ENCODE measurements at places on chromosomes 13 and 19. TPM values are rescaled to one million over a fixed set of nuclear protein-coding genes. Genes with fewer than 3 reads are reported as not detected.

The ADM5 gene
- 0.26 TPM for total RNA-seq

- peak; percentile 78 for DNase-seq
Observed at GRCh38 chr19:4831304-4831978, at the start of gene TICAM1. TICAM1 (minus strand) TSS chr19:4831712; CDS start chr19:4818377, 13,335 bp downstream.

DNA sequence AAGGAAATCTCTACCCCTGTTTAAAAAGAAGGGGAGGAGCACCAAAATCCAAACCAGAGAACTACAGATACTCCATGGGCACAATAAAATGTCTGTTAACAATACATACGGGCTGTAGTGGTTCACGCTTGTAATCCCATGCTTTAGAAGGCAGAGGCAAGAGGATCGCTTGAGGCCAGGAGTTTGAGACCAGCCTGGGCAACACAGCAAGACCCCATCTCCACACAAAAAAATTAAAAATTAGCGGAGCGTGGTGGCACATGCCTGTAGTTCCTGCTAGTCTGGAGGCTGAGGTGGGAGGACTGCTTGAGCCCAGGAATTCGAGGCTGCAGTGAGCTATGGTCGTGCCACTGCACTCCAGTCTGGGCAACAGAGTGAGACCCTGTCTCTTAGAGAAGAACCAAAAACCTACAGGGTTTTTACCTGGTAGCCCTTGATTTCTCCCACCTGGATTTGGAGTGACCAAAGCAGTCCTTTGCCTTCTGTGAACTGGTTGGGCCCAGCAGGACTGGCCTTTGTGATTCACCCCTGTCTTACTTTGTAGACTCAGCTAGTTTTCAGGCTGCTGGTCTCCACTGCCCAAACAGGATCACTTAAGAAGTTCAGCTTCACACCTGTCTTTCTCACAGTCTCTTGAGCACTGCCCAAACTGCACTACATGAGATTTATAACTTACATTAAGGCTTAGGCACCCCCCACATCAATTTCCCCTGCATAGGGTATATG lies 38.7 kb upstream of the FLT1 start:
- DNase-seq, result no peak

GRCh38 chr19:30799865-30800755 lies 427.9 kb downstream of the ZNF536 start:
- no peak for DNase-seq

DNA sequence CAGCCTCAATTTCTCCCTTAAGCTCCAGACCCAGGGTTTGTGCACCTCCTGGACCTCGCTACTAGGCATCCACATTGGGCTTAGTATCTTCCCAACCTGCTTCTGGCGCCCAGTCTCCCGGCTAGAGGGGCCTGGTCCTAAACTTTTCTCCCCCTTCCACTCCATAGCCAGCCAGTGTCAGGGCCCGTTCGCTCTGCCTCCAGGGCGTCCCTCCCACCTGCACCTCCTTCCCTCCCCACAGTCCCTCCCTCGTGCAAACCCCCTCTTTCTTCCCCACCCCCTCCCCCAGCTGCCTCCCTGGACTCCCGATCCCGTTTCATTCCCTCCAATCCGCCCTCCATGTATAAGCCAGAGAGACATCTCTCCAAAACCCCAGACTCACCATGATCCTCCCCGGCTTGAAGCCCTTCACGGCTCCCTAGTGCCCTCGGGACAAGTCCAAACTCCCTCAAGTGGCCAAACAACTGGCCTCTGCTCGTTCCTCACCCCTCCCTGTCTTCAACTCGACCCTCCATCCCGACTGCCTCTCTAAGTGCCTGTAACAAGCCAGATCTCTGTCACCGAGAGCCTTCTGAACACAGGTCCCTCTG lies 997 bp upstream of the SAMD4B start:
- DNase-seq, result no peak

The TMEM38A gene
- 0.90 TPM for total RNA-seq

- no peak for DNase-seq
Observed at GRCh38 chr13:41590643-41591042, 133.3 kb downstream of the RGCC start.

The FBXO17 gene
- 29.0 TPM for total RNA-seq

DNA sequence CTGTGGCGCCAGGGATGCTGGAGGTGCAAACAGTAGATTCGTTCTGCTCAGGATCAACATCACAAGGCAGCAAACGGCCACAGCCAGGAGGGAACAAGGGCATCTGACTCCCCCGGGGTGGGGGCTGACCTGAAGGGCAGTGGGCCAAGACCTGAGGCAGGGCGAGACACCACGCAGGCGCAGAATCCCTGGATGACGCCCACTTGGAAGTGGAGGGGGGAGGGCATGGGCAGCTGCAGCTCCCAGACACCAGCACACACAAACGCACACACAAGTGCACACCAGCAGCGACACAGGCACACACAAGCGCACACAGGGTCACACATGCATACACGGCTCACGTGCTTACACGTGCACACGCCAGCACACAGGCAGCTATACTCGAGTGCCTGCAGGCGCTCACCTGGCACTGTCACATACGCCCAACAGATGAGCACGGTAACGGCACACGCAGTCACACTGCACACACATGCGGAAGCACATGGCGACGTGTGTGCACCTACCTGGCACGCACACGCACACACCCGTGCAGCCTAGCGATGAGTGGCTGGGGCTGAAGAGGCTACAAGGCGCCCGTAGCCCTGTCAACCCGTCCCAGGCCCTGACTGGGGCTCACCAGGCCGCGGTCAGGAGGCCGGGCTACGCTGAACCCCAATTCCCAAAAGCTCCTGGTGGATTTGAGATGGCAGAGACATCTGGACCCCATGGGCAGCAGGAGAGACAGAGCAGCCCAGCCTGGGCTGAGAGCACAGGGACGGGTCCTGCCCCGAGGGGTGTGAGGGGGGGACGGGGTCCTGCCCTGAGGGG lies 5.5 kb downstream of the C2CD4C start:
- no peak for DNase-seq

DNA sequence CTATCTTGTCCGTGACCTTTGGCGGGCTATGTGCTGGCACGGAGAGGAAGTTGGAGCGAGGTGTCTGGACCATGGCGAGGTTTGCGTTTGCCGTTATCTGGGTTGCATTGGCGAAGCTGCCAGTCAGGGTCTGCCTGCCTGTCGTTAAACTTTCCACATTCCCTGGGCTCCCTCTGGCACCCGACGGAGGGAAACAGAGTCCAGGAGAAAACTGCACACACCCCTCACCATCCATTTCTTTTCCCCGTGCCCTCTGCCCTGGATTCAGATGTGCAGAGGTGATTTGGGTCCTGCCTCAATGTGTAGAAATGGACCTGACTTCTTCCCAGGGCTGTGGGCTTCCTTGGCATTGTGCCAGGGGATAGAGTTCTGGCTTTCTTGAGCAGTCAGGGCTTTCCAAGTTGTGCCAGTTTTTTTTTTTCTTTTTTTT lies 142.4 kb downstream of the URI1 start:
- no peak for DNase-seq

DNA sequence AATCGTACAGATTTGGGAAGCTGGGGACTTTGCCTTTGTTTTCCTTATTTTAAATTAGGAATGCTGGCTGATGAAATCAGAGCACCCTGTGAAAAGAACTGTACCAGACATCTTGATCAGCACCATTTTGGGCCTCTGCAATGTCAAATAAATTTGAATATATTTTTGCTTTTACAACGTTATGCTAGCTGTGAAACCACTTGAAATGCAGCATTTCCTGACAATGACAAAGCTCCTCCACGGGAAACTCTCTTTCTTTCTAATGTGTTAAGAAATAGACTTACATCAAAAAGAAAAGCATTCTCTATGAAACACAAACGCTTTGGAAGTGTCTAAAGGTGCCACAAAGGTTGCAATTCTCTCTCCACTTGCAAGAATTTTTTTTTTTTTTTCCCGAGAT lies 47.1 kb upstream of the MAP3K10 start:
- DNase-seq, result no peak

GRCh38 chr13:78121001-78121400 lies 202.4 kb upstream of the EDNRB start:
- no peak for DNase-seq

DNA sequence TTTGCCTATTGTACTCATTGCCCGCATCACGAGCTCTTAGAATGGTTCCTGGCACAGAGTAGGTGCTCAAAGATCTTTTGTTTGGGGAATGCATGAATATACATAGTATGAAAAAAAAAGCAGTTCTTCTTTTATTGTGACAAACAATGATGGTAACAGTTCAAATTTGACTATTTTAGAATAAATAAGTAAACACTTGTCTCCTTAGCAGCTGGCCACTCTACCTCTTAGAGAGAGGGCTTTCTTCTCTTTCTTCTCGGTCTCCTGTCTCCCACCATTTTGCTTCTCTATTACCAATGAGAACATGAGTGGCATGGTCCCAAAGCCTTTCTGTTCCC lies 639 bp upstream of the SLAIN1 start:
- no peak for DNase-seq

The TMC4 gene
- total RNA-seq, result not detected

The OR7C1 gene
- total RNA-seq, result not detected

The GJB2 gene
- total RNA-seq, result not detected

DNA sequence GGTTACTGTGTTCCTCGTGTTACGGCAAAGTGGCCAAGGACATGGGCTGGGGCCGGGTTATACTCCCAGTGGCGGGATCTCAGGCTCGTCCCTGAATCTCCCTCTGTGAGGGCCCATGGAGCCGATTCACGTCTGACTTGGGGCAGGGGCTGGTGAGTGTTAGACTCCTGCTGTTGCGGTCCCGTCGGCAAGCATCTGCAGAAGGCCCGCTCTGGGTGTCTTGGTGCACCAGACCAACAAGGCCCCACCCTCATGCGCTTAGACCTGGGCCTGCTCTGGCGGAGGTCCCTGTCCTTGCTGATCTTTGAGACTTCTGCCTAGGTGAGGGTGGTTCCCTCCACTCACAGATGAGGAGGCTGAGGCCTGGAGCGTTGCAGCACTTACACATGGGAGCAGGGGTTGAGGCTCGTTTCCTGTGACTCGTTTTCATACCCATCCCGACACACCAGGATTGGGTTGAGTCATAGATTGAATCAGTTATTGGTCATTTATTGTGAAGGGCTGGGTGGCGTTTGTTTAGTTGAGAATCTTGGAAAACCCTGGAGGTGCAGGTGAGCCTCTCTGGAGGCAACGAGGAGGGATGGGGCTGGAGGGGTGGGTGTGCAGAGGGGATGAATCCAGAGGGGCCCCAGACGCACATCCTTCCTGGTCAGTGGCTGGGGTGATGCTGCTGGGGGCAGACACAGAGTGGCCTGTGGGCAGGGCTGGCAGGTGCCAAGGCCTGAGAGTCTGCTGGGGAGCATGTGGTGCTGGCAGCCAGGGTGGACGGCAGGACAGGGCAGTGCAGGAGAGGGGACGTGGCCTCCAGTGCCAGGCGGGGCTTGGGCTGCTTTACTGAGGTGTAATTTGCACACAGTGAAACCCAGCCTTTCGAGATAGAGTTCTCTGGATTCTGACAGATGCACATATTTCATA lies 4.6 kb downstream of the EPN1 start:
- DNase-seq, result no peak

The DOCK9 gene
- total RNA-seq, result 356 TPM

DNA sequence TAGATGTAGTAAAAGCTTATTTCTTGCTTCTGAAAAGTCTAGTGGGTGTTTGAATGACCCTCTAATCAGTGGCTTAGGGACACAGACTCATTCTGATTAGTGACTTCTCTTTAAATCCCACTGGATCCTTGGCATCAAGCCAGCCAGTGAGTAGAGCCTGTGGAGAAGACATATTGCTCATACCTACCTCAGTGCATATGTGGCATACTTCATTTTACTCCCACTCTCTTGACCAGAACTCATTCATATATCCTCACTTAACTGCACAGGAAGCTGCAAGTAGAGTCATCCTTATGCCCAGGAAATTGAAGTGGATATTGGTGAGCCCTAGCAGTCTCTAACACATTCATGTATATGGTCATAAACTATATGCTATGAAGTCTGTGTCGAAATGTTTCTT lies 148.3 kb downstream of the PDS5B start:
- peak; percentile 39 for DNase-seq

The HRC gene
- total RNA-seq, result not detected

The PRX gene
- total RNA-seq, result 0.90 TPM

The MAP4K1 gene
- total RNA-seq, result not detected

GRCh38 chr13:110801044-110801443 lies 87.5 kb downstream of the ING1 start:
- no peak for DNase-seq

GRCh38 chr13:110239280-110240125 lies 67.5 kb downstream of the COL4A1 start:
- DNase-seq, result peak; percentile 77

The GNG7 gene
- total RNA-seq, result 0.64 TPM

GRCh38 chr13:54175466-54175865 lies 1146.9 kb downstream of the OLFM4 start:
- DNase-seq, result no peak

GRCh38 chr13:101455863-101456262 lies 3.4 kb downstream of the ITGBL1 start:
- no peak for DNase-seq

- no peak for DNase-seq
Observed at GRCh38 chr13:28239374-28239773, 101.0 kb downstream of the PAN3 start.

The SF3A2 gene
- total RNA-seq, result 57.9 TPM

The CACNA1A gene
- total RNA-seq, result 0.13 TPM

DNA sequence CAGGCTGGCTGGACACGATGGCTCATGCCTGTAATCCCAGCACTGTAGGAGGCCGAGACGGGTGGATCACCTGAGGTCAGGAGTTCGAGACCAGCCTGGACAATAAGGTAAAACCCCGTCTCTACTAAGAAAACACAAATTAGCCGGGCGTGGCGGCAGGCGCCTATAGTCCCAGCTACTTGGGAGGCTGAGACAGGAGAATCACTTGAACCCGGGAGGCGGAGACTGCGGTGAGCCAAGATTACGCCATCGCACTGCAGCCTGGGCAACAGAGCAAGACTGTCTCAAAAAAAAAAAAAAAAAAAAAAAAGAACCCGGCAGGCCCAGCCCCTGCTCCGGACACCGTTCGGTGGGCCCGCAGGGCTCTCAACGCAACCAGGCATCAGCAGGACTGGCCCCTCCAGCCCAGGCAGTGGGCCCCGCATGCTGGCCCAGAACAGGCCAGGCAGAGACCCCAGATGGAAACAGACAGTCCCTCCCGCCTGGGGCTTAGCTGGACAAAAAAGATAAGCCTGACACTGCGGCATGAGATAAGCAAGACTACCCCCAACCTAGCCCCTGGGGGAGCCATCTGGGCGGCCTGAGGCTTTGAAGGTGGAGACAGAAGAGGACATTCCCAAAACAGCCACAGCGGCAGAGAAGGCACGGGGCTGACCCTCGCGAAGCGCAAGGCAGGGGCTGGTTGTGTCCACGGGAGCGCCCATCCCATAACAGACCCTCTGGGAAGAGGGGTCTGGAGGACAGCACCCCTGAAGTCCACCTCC lies 11.6 kb downstream of the REXO1 start:
- DNase-seq, result no peak

DNA sequence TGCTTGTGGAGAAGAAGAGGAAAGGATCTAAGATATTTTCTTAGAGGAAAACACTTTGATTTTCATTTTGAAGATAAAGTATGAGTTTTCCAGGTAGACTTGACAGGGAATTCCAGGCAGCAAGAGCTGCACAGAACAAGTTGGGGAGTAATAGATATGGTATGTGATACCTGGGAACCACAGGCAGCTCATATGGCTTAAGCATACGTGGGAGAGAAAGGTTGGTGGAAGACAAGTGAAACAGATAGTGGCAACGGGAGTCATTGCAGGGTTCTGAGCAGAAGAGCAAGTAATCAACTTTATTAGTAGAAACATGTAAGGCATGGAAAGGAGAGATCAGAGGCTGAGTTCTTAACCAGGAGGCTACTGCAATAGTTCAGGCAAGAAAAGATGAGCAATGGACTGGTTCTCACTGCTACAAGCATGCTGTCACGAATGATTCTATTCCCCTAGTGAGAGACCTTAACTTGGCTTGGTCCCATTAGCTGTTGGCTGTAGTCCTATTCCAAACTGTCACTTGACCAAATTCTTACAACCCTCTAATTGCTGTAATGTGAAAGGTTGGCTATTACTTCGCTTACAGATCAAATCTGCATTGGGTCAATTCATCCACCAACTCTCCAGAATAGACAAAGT lies 217.9 kb downstream of the VWA8 start:
- DNase-seq, result no peak

The ZNF560 gene
- total RNA-seq, result under 0.01 TPM
